ENCODE measurements at places on chromosomes 4 and X.
A peak's percentile ranks its signal among the peaks of the same experiment; 100 is the strongest.

- no peak for DNase-seq
Measured at GRCh38 chr4:158930639-158930972, 161.8 kb downstream of the FNIP2 start.

DNA sequence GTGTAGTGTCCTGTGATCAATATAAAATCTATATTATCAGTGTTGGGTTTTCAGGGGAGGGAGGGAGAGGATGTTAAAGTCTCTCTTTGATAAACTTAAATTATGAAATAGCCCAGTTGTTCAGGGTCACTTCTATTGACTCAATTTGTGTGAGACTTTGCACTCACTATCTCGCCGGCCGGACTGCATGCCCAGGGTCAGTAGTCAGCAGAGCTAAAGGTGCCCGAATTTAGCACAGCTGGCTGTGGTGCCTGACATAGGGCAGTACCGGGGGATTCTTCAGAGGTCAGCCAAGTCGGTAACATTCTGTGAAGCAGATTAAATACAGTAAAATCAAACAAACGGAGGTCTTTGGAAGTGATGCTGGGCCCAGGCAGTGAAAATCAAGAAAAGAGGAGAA, 19.2 kb downstream of the GABRQ start:
- DNase-seq: no peak

- no peak for DNase-seq
Measured at GRCh38 chr4:122170775-122171174, 18.6 kb downstream of the BLTP1 start.

DNA sequence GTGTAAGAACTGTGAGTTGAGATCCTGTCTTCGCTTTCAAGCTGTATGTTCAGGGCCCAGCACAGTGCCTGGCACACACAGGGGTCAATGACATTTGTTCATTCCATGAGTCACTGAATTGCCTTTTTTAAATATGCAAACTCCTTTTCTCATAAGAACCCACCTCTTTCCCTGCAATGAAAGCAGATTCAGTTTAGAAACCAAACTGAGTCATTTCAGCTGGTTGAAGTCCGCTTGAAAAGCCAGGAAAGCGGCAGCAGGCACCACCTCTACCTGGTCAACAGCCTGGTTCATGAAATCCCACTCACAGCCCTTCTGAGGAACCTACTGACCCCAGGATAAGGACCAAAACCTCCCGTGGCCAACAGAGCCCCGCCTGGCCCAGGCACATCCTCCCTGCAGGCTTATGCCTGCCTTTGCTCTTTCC, 4.5 kb upstream of the C1QTNF7 start:
- DNase-seq: no peak

DNA sequence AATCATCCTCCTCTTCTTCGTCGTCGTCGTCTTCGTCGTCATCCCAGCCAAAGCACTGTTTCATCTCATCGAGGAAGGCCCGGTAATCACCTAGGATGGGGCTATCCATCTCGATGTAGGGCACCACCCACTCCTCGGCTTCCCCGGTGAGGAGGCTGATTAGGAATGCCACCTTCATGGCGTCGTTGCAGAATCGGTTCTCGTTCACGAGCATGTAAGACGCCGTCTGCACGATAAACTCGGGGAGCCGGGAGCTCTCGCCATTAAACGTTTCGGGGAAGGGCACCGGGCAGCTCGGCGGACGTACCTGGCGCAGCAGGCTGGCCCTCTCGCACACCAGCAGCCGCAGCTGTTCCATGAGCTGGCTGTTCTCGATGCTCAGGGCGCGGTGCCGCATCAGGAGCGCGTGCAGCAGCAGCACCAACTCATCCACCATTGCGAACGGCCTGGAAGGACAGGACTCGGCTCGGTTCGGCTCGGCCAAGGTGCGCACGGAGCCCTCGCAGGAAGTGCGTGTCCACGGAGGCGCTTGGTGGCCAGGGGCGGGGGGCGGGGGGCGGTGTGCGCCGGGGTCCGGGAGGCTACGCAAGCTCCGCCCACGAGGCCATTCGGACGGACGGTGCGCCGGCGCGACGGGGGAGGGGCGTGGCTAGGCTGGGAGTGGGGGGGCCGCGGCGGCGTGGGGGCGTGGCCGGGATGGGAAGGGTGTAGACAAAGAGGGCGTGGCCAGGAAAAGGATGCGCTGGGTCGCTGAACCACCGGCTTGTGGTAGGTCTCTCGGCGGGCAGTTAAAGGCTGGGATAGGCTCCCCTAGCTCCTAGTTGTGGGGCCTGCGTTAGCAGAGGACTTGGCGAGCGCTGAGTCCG, at the start of gene LDOC1:
Gene LDOC1, minus strand, starts transcription at position 544 of the 866 bp plus-strand sequence. Its CDS starts 108 bp downstream, at position 436.
- DNase-seq: peak; percentile 90

DNA sequence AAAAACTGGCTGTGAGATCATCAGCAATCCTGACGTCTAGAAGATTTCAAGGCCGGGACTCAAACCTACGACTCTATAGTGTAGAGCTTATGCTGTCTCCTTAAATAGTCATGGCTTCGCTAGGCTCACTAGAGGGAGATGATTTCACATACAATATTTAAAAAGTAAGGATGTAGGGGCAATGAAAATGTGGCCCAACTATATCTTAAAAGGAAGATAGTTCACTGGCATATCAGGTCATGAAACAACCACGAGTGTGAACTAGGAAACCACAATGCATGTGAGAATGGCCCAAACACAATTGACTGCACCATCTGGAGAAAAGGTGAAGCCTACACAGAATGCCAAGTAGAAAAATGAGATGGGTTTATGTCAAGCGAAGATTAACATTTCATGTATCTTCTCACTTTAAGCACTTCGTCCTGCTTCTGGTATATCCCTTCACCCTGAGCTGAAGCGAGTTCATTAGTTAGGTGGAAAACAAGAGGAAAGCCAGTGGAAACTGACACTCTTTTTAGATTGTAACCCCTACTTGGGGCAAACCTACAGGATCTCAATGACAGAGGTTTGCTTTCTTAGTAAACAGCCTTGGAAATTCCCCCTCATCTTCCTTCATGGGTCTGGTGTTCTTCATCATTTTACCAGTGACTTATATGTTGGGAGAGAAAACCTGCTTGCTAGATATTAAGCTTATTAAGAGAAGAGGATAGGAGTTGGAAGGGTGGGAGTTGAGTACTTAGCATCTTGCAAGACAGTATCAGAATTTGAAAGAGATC, 17.4 kb downstream of the FAM9C start:
- DNase-seq: no peak

DNA sequence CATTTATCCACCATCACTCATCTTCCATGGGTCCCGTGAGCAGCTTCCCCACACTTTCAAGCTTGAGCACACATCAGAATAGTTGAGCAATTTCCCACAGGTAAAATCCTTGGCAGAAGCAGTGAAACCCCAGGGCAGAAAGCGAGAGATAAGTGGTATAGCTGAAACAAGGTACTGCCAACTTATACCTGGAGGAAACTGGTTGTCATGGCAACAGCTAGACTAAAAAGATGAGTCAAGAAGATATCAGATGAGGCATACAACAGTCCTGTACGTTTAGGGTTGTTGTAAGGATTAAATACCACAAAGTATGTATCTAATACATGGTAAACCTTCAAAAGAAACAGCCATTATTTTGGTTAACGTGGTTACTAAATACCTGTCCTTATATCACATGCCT, 66.9 kb upstream of the PHOX2B start:
- DNase-seq: no peak

GRCh38 chrX:72271091-72271788, 5.8 kb downstream of the RPS4X start:
- no peak for DNase-seq

DNA sequence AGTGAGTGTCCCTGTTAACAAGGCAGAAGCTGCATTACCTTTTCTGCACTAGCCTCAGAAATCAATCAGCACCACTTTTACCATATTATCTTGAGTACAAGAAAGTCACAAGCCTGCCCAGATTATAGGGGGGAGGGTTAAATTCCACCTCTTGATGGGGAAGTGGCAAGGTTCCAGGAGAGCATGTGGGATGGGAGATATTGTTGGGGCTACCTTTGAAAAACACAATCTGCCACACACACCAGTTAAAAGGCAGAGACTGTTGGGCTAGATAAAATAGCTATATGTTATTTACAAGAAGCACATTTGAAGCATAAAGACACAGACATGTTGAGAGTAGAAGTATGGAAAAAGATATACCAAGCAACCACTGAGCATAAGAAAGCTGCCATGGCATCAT, 6.6 kb upstream of the AVPR2 start:
- DNase-seq: no peak

GRCh38 chr4:158966091-158966490, 136.8 kb upstream of the RAPGEF2 start:
- DNase-seq: no peak

GRCh38 chrX:40099055-40099958, 1.5 kb upstream of the BCOR start:
- DNase-seq: peak; percentile 79

GRCh38 chr4:165210566-165210965, 3.2 kb downstream of the KLHL2 start:
- DNase-seq: no peak

GRCh38 chr4:151688003-151688784, 72.6 kb downstream of the GATB start:
- peak; percentile 56 for DNase-seq

GRCh38 chr4:77154761-77155499, 2.1 kb upstream of the CCNG2 start:
- DNase-seq: no peak

- no peak for DNase-seq
Measured at GRCh38 chr4:52102587-52102986, 51.5 kb downstream of the SPATA18 start.

DNA sequence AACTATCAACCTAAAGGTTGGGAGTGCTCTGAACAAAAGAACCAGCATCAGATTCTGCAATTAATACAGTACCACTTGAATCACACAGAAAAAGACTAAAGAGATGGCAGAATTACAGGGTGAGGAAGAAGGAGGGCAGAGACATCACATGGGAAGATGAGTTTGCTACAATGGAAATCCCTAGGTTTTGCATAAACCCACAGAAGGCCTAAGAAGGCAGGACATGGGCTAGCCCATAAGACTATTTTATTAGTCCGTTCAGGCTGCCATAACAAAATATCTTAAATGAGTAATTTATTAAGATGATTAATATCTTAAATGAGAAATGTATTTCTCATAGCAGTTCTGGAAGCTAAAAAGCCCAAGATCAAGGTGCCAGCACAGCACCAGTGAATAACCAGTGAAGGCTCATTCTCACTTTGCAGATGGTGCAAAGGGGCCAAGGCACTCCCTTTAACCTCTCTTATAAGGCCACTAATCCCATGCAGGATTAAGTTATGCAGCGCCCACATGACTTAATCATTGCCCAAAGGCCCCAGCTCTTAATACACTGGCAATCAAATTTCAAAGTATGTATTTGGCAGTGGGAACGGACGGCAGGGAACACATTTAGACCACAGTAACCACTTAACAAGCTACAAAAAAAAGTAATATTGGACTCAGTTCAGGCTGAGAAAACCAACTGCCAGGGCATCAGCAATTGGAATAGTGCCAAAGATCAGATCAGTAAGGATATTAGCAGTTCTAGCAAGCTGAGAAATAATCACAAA, 47.6 kb upstream of the NEUROG2 start:
- no peak for DNase-seq

GRCh38 chr4:183873409-183874185, 31.5 kb upstream of the STOX2 start:
- no peak for DNase-seq

DNA sequence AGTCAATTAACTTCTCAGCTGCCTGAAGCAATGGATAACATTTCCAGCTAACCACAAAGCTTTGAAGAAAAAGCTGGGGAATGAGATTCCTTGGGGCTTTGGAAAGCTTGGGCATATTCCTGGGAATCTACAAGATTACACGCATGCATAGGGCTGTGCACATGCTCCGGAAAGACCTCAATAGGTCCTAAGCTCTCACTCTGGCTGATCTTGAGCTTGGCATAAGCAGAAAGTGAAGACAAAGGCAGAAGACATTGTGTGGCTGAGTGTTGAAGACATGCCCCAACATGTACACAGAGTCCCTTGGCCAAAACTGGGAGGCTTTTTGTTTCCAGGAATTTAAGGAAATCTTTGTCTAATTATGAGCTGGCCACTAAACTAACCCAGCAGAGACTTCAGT, 31.2 kb downstream of the ATG4A start:
- no peak for DNase-seq
